ENCODE measurements at places on chromosomes 11 and 22.

GRCh38 chr11:124752471-124753102 is 532 bp upstream of the VSIG2 start:
- H3K4me3 ChIP-seq: no peak overlapping the region
- no peak overlapping the region for H3K27ac ChIP-seq
- peak; percentile 52 for DNase-seq
- H3K4me1 ChIP-seq: no peaks in the 10 kb centered on the region

DNA sequence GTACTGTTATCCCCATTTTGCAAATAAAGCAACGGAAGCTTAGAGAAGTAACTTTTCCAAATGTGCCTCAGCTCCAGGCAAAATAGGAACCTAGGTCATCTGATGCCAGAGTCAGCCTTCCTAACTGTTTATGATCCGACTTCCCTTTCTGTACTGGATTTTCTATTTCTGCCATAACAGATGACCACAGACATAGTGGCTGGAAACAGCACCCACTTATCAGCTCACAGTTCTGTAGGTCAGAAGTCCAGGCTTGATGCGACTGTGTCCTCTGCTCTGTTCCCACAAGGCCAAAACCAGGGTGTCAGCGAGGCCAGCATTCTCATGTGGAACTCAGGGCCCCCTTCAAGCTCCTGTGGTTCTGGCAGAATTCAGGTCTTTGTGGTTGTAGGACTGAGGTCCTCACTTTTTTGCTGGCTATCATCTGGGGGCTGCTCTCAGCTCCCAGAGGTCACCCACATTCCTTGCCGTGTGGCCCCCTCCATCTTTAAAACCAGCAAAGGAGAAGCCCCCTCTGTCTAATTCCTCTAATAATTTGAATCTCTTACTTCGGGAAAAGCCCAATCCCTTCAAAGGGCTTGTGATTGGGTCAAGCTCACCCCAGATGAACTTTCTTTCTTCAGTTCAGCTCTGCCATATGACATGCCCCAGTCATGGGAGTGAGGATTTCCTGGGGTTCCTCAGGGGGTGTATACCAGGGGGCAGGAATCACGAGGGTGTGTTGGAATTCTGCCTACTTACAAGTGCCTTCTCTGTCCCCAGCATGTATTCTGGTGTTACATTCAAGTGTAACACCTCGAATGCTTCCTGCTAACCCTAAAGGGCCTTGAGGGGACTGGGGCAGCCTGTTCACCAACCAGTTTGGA is 15.3 kb downstream of the KCNJ5 start:
- H3K27me3 ChIP-seq: peaks cover 69% of the 10 kb centered on the region
- peaks cover 13% of the 10 kb centered on the region for H3K4me1 ChIP-seq
- no peaks in the 10 kb centered on the region for H3K36me3 ChIP-seq
- no peak overlapping the region for H3K27ac ChIP-seq

- H3K36me3 ChIP-seq: no peaks in the 10 kb centered on the region
- H3K4me1 ChIP-seq: no peaks in the 10 kb centered on the region
- no peak for DNase-seq
- H3K27ac ChIP-seq: no peak overlapping the region
These were observed 75.0 kb upstream of the SHANK2 start for GRCh38 chr11:71327156-71328085.

- DNase-seq: no peak
- peaks cover 54% of the 10 kb centered on the region for H3K36me3 ChIP-seq
- H3K27ac ChIP-seq: peak overlapping the region; percentile 90
- peak overlapping the region; percentile 97 for H3K4me3 ChIP-seq
- no peaks in the 10 kb centered on the region for H3K27me3 ChIP-seq
- peaks cover 9% of the 10 kb centered on the region for H3K4me1 ChIP-seq
These were observed 504 bp downstream of the CFL1 start for GRCh38 chr11:65857500-65857852.

- no peak for DNase-seq
- H3K4me1 ChIP-seq: no peaks in the 10 kb centered on the region
- H3K4me3 ChIP-seq: no peak overlapping the region
These were observed 85.2 kb downstream of the RELT start for GRCh38 chr11:73461335-73461840.

DNA sequence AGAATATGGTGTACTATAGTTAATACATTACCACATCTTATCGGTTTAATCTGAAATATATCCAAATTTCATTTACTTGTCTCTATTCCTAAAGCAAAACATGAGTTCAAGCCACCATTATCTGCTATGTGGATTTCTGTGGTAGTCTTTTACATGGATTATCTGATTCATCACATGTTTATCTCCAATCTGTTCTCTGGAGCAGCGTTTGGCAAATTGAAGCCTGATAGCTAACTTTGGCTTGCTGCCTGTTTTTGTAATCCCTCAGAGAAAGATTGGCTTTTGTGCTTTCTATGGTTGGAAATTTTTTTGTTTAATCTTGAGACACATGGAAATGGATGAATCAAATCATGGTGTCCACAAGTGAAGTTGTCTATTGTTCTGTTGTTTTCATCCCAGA is 274.3 kb downstream of the JRKL start:
- no peaks in the 10 kb centered on the region for H3K27me3 ChIP-seq
- no peak overlapping the region for H3K27ac ChIP-seq
- DNase-seq: no peak
- peaks cover 3% of the 10 kb centered on the region for H3K36me3 ChIP-seq

- no peak for DNase-seq
- H3K4me3 ChIP-seq: no peak overlapping the region
- no peak overlapping the region for H3K27ac ChIP-seq
- H3K27me3 ChIP-seq: no peaks in the 10 kb centered on the region
- peaks cover 4% of the 10 kb centered on the region for H3K4me1 ChIP-seq
These were observed 373.5 kb downstream of the GUCY1A2 start for GRCh38 chr11:106644824-106645223.

DNA sequence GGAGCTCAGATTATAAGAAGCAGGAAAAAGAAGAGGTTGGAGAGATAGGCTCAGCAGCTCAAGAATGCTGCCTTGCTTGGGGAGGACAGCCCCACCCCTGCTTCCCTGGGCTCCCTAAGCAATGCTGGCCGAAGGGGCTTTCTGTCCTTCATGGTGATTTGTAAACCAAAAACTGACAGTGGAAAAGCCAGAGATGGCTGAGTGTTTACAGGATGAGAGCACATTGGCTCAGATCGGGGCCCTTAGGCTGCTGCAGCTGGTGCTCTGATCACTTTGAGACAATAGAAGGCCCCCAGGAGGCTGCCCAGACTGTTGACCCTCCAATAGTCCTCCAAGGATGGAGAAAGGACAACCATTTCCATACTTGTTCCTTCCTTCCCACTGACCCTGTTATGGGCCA is 28.8 kb upstream of the AMOTL1 start:
- peak; percentile 61 for DNase-seq
- H3K4me3 ChIP-seq: no peak overlapping the region
- no peak overlapping the region for H3K27ac ChIP-seq
- H3K27me3 ChIP-seq: peaks cover 11% of the 10 kb centered on the region

All from endodermal cell (in vitro differentiated cells).